ENCODE measurements at places on chromosomes 6 and 20. TPM values are rescaled to one million over a fixed set of nuclear protein-coding genes. Genes with fewer than 3 reads are reported as not detected.

ENPP5 gene
- not detected for total RNA-seq

GRM1 gene
- not detected for total RNA-seq

FAM209B gene
- total RNA-seq, result 0.55 TPM

ACTL10 gene
- total RNA-seq, result 0.52 TPM

REM1 gene
- total RNA-seq, result not detected

HRH3 gene
- not detected for total RNA-seq

GHRH gene
- total RNA-seq, result not detected

MSH5 gene
- total RNA-seq, result 18.4 TPM

KIF25 gene
- not detected for total RNA-seq

RBBP8NL gene
- total RNA-seq, result not detected

USP49 gene
- 5.2 TPM for total RNA-seq

TSBP1 gene
- total RNA-seq, result not detected

ME1 gene
- 26.3 TPM for total RNA-seq

OSER1 gene
- 41.2 TPM for total RNA-seq

HMGCLL1 gene
- total RNA-seq, result not detected

OR2J3 gene
- not detected for total RNA-seq

All from osteocyte (in vitro differentiated cells).